CD4-positive, alpha-beta memory T cell (primary cell): ENCODE measurements at places on chromosomes 4 and X. TPM values are rescaled to one million over a fixed set of nuclear protein-coding genes. Genes with fewer than 3 reads are reported as not detected.

DNA sequence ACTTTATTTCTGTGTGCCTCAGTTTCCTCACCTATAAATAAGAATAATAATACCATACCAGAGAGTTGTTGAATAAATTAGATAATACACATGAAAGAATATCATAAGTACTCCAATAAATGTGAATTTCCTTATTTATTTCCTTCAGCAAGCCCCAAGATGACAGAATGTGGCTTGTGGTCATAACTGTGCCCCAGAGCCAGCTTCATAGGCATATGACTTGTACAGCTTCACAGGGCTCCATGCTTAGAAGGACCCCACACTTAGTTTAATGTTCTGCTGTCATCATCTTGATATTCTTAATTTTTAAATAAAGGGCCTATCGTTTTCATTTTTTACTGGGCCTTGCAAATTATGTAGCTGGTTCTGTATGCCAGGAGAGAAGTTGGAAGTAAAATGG is 25.3 kb downstream of the VSIG4 start:
- H3K27me3 ChIP-seq: no peaks in the 10 kb centered on the region

GRCh38 chrX:11944501-11944900 is 186.5 kb downstream of the MSL3 start:
- H3K36me3 ChIP-seq: no peaks in the 10 kb centered on the region
- H3K27me3 ChIP-seq: no peaks in the 10 kb centered on the region
- H3K4me3 ChIP-seq: no peak overlapping the region
- DNase-seq: no peak
- no peaks in the 10 kb centered on the region for H3K4me1 ChIP-seq

DNA sequence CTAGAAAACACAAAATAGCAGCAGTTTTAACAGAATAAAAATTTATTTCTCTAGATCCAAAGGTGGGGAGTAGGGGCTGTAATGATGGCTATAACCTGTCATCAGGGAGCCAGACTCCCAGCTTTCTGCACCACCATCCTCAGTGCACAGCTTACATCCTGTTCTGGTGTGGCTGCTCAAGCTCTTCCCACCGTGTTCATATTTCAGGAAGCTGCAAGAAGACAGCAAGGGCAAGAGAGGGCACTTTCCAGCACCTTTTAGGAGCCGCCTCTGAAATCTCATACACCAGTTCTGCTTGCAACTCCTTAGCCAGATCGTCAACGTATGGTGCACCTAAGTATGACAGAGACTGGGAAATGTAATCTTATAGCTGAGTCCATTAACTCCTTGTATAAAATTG is 253.7 kb downstream of the CENPC start:
- H3K4me3 ChIP-seq: no peak overlapping the region
- no peaks in the 10 kb centered on the region for H3K4me1 ChIP-seq
- no peak overlapping the region for H3K27ac ChIP-seq
- H3K27me3 ChIP-seq: no peaks in the 10 kb centered on the region
- no peak for DNase-seq
- H3K36me3 ChIP-seq: no peaks in the 10 kb centered on the region

DNA sequence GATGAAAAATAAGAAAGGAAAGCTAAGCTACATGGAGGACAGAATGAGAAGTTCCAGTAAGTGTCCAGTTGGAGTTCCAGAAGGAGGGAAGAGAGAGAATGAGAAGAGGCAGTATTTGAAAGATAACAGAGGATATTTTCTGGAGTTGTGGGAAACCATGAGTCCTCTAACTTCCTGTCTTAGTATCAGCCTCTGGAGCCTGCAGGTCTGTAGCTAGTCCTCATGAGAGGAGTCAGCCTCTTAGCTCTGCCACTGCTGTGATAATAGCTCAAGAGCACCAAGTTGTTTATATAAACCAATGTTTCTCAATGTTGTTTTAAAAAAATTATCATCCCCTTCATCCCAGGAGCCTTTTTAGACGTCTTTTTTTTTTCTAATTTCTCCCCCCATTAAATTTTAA is 2.4 kb upstream of the PLAC1 start:
- H3K27me3 ChIP-seq: no peaks in the 10 kb centered on the region
- no peak overlapping the region for H3K4me3 ChIP-seq
- DNase-seq: no peak
- H3K4me1 ChIP-seq: no peaks in the 10 kb centered on the region
- no peak overlapping the region for H3K27ac ChIP-seq

GRCh38 chr4:101019941-101020401 is 327.4 kb downstream of the PPP3CA start:
- peak overlapping the region; percentile 51 for H3K27ac ChIP-seq
- H3K4me1 ChIP-seq: peaks cover 66% of the 10 kb centered on the region
- H3K4me3 ChIP-seq: no peak overlapping the region
- no peaks in the 10 kb centered on the region for H3K36me3 ChIP-seq

DNA sequence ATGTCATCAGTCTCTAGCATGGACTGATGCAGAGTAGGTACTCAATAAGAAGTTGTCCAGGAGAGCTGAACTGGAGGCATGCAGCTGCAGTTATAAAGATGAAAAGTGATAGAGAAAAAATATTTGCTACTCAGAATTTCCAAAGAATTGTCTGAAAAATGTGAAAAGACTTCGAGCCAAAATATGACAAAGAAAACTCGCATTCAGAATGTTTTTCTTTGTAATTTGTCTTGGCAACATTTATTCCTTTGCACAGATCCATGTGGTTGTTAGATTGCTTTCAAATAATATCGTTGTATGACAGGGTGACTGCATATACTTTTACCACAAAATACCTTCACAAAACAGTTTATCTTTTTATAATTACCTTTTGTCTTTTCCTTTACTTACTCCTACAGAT is 128.0 kb upstream of the SLC4A4 start:
- no peaks in the 10 kb centered on the region for H3K36me3 ChIP-seq
- H3K4me3 ChIP-seq: no peak overlapping the region
- H3K27ac ChIP-seq: no peak overlapping the region
- no peak for DNase-seq
- H3K27me3 ChIP-seq: no peaks in the 10 kb centered on the region

DNA sequence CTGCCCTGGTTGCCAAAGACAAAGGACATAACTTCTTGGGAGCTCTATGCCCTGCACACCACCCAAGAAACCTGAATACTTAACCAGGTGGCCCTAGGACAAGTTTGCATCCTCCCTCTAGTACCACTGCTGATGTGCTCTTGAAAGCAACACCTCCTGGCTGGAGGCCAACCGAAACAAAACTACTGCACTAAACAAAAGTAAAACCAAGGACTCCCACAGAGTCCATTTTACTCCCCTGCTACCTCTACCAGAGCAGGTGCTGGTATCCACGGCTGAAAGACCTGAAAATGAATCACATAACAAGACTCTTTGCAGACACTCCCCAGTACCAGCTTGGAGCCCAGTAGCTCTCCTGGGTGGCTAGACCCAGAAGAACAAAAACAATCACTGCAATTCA is 941.8 kb downstream of the RAPGEF2 start:
- no peaks in the 10 kb centered on the region for H3K27me3 ChIP-seq
- H3K4me1 ChIP-seq: no peaks in the 10 kb centered on the region
- H3K36me3 ChIP-seq: no peaks in the 10 kb centered on the region
- no peak overlapping the region for H3K4me3 ChIP-seq

GRCh38 chr4:86247906-86248305 is 111.9 kb downstream of the MAPK10 start:
- H3K36me3 ChIP-seq: no peaks in the 10 kb centered on the region
- no peak overlapping the region for H3K4me3 ChIP-seq
- no peaks in the 10 kb centered on the region for H3K4me1 ChIP-seq

- DNase-seq: no peak
- no peak overlapping the region for H3K27ac ChIP-seq
- H3K4me3 ChIP-seq: no peak overlapping the region
- no peaks in the 10 kb centered on the region for H3K4me1 ChIP-seq
- H3K27me3 ChIP-seq: no peaks in the 10 kb centered on the region
- H3K36me3 ChIP-seq: no peaks in the 10 kb centered on the region
Measured at GRCh38 chrX:109487640-109488039, 5.8 kb upstream of the GUCY2F start.

DNA sequence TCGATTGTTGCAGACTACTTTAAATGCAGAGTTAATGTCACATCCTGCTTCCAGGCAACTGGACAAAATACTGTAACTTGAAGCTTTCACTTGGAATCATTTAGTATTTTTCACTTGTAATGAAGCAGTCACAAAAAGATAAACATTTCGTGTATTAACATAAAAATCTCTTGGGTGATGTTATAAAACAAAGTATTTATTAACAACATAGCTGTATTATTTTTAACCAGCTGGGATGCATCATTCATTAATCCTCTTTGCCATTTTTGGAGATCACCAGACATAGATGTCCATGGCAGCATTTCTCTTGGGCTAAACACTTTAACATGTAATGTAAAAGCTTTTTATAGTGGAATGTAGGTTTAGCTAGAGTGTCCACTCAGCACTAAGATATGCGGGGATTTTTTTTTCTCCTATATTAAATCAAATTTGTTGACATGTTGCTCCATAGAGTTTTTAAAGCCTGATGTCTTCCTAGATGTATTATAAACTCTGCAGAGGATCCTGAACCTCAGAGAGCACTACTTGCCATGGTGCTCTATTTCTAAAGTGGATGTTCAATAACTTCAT is 193.7 kb upstream of the SPANXN4 start:
- H3K27me3 ChIP-seq: no peaks in the 10 kb centered on the region
- H3K4me1 ChIP-seq: no peaks in the 10 kb centered on the region
- H3K36me3 ChIP-seq: no peaks in the 10 kb centered on the region
- H3K4me3 ChIP-seq: no peak overlapping the region
- H3K27ac ChIP-seq: no peak overlapping the region
- DNase-seq: no peak

- H3K27me3 ChIP-seq: no peaks in the 10 kb centered on the region
- DNase-seq: peak; percentile 51
- H3K27ac ChIP-seq: peak overlapping the region; percentile 47
- H3K4me1 ChIP-seq: peaks cover 84% of the 10 kb centered on the region
Measured at GRCh38 chrX:45801554-45801953, 600.9 kb upstream of the DIPK2B start.

DNA sequence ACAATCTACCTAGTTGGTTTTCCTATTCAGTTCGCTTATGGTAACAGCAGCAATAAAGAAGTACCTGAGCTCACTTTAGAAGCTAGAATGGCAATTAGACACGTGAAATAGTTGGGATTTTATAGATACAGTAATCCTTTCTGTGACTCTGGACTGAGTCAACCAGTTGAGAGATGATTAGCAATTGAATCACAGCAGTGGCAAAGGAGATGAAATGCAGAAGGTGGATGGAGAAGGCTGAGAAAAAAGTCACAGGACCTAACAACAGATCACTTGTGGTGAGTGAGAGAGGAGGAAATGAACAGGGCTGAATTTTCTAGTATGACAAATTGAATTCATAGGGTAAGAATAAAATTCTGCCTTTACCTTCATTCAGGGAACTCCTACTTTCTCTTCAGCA is 197.1 kb upstream of the MAGEB18 start:
- H3K4me3 ChIP-seq: no peak overlapping the region
- H3K27me3 ChIP-seq: no peaks in the 10 kb centered on the region
- no peak overlapping the region for H3K27ac ChIP-seq
- H3K4me1 ChIP-seq: no peaks in the 10 kb centered on the region
- no peaks in the 10 kb centered on the region for H3K36me3 ChIP-seq

Gene HHIP
- not detected for total RNA-seq
